ENCODE measurements at places on chromosomes 5 and 9. TPM values are rescaled to one million over a fixed set of nuclear protein-coding genes. Genes with fewer than 3 reads are reported as not detected.

Gene CXCL14
- total RNA-seq: not detected

Gene PDGFRB
- 341 TPM for total RNA-seq

Gene IFNK
- not detected for total RNA-seq

Gene LCP2
- not detected for total RNA-seq

Gene TXNDC8
- total RNA-seq: not detected

Gene RPP25L
- 14.7 TPM for total RNA-seq

Data from fibroblast of villous mesenchyme (primary cell).